AG20443 (cell line): ENCODE measurements at places on chromosomes 16 and 17.

DNA sequence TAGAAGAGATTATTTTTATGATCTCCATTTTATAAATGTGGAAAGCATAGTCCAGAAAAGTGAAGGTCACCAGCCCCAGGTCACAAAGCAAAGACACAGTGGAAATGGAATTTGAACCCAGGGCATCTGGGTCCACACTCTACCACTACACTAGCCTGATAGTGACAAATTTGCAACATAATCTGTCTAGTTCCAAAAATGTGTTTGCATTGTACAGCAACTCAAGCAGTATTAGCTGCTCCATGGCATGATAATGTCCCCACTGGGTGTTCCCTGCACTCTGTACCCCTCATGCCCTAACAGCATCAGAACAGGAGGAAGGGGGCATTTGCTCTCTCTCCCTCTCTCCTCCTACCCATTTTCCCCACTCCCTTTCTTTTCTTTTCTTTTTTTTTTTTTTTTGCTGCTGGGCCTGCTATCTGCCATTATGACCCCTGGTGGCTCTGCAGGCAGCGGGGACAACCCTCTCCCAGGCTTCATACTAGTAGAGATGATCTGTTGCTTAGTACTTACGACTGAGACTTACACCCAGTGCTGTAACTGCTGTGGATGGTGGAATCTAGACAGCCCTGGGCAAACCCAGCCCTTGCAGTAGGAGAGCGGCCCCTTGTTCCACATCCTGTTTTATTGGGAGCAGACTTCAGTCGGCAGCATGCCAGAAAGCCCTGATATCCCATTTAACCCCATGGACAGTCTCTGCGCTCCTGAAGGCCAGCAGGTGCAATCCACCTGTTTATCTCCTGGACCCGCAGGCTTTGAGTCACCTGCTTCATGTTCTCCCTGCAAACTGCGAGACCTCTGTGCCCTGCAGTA, 306.3 kb downstream of the SOX9 start:
- DNase-seq, result no peak

- peak; percentile 83 for DNase-seq
Observed at GRCh38 chr16:66515596-66516508, 34.1 kb downstream of the TK2 start.

DNA sequence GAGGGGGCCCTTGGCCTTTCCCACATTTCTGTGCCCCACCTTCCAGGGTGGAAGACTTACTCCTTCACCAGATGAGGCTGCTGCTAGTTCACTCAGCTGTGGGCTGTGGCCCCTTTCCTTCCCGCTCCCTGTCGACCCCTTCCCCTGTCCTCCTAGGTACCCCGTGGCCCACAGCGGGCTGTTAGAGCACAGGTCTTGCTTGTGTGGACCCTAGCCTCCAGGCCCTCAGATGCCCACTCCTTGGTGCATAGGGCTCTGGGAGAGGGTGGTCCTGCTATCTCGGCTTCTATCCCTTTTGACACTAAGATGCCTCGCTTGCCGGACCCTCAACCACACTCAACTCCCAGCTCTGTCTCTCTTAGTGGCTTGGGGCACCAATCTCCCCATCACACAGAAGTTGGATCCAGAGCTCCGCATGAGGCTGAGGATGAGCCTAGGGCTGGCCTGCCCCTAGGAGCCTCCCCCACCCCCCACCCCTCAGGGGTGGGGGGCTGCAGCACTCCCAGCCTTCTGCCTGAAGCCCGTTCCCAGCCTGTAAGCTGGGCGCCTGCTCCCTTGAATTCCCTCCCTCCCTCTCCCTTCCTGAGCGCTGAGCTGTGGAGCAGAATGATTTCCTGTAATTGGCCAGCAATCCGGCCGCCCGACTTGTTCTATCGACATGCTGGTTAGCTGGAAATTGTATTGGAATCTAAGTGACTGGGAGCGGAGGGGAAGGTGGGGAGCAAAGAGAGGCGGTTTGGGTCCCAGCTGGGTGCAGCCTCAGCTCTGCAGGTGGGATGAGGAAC, 30.9 kb downstream of the DCAKD start:
- no peak for DNase-seq

DNA sequence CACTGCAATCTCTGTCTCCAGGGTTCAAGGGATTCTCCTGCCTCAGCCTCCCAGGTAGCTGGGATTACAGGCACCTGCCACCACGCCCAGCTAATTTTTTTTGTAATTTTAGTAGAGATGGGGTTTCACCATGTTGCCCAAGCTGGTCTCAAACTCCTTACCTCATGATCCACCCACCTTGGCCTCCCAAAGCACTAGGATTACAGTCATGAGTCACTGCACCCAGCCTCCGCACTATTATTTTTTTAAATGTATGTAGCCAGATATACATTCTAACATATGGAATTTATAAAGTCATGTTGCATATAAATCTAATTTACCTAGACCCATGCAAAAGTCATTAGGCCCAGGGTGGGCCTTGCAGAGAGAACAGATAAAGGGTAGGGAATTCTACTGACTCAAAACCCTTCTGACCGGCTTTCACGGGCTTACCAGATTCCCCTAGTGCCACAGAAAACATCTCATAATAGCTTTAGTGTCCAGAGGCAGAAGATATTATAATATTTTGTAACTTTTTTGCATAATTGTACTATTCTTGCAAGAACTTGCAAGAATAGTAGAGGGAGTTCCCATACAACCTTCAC, 20.5 kb upstream of the HELZ start:
- no peak for DNase-seq

GRCh38 chr17:27899525-27899924, 6.4 kb upstream of the LYRM9 start:
- DNase-seq, result no peak

DNA sequence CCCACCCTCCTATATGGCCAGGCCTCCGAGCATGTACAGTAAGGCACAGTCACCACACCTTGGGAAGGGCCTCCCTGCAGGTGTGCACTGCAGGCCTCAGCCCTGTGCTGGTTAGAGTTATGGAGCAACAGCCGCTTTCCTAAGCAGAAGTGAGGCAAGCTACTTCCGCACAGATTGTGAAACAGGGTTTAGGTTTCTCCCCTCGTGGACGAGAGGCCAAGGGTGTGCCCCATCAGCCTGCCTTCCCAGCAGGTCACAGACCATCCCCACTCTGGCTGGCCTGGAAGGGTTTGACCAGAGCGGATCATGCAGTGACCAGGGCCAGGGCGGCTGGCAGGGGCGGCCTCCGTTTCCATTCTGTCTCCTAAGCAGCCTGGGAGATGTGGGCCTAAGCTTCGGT, 4.7 kb downstream of the MSRB1 start:
- DNase-seq, result no peak

DNA sequence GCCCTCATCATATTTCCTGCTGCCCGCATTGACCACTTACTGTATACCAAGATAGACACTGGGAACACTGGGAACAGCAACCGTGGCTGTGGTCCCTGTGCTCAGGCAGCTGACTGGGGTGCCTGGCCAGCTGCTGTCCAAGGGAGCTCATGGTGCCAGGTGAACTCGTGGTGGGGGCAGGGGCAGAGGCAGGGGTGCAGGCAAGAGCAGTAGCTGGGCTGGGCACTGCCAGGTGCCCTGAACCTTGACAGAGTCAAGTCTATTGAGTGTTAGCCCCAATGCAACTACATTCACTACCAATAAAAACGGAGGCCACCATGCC, 202.5 kb downstream of the C16orf78 start:
- DNase-seq, result no peak

GRCh38 chr16:26031286-26031685, 339.5 kb downstream of the HS3ST4 start:
- no peak for DNase-seq

GRCh38 chr17:29074488-29074887, 31.5 kb downstream of the PIPOX start:
- no peak for DNase-seq

DNA sequence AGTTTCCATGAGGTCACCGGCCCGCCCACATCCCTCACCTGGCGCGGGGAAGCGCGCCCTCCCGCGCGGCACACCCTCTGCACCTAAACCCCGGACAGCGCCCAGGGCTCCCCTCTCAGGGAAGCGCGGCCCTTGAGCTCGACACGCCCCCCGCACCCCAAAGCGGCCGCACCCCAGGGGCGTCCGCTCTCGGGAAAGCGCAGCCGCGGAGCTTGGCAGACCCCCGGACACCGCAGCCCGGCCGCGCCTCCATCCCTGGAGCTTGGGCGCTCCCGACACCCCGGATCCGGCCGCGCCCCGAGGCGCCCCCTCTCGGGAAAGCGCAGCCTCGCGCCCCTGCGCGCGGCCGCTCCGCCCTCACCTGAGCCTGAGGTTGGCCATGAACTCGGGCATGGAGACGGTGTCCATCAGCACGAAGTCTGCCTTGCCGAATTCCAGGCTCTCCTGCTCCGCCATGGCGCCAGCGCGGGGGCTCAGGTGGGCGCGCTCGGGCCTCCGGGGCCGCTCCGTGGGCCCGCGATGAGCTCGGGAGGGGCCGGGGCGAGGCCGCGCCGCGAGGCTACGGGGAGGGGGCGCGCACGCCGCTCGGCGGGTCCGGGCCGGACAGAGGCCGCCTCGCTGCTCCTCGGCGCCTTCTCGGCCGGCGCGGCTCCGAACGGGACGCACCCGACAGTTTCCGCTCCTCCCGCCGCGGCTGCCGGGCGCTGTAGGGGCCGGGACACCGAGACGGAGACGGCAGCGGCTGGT, at the start of gene MYO1D:
Gene MYO1D, minus strand, starts transcription at position 708 of the 747 bp plus-strand sequence. Its CDS starts 252 bp downstream, at position 456.
- DNase-seq, result peak; percentile 39

GRCh38 chr17:81717049-81717765, 5.1 kb downstream of the SLC25A10 start:
- no peak for DNase-seq

DNA sequence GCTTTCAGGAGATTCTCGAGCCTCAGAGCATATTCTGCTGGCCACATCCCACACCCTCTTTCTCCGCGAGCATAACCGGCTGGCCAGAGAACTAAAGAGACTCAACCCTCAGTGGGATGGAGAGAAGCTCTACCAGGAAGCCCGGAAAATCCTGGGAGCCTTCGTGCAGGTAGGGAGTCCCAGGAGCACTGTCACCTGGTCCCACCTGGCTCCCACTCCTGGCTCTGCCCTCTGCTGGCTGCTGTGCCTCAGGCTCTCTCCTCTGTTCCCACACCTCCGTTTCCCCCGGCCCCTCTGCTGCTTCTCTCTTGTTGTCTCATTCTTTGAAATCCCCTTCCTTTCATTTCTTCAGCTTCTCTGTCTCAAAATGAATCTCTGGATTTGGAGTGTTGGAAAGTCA, 16.4 kb downstream of the LPO start:
- no peak for DNase-seq

DNA sequence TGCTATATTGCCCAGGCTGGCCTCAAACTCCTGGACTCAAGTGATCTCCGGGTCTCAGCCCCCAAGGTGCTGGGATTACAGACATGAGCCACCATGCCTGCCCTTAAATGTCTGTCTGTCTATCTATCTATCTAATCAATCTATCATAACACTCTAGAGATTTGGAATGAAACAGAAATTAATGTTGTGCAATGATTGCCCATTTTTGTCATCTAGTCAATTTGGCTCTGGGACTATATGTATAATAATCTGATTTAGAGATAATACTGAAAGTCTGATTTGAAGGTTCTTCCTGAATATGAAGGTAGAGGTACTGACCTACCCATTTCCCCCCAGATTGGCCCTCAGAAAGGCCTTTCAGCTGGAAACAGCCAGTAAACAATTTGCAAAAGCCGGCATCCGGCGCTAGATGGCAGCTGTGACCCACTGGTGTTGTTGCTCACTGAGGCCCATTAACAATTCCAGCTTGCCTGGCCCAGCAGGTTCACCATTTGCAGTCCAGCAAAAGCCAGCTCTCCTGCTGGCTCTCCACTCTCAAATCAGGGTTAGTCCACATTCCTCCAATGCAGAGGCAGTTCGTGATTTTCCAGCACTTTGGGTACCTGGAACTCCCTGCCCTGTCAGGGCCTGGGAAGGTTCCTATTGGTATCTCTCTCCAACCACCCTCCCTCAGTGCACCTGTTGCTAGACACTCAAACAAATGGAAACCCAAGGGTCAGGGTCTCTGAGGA, 22.9 kb upstream of the C16orf87 start:
- peak; percentile 90 for DNase-seq

DNA sequence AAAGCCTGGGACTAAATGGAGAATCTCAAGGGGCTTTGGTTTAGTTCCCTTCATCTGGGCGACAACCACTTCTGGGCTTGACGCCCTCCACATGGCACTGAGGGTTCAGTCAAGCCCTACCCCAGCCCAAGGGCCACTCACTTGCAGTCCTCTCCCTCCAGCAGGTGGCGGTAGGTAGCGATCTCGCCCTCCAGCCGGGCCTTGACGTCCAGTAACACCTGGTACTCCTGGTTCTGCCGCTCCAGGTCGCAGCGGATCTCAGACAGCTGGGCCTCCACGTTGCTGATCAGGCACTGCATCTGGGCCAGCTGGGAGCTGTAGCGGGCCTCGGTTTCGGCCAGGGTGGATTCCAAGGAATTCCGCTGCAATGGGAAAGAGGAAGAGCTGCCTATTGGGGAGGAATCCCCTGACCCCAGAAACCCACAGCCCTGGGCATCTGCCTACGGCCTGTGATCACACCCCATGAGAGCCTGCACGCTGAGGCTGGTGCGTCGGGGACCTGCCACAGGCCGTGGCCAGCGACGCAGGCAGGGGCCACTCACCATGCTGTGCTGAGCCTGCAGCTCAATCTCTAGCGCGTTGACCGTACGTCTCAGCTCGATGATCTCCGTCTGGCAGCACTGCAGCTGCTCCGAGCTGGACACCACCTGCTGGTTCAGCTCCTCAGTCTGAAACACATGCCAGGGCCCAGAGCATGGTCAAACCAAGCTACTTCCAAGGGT, 2.7 kb downstream of the KRT36 start:
- DNase-seq, result no peak

DNA sequence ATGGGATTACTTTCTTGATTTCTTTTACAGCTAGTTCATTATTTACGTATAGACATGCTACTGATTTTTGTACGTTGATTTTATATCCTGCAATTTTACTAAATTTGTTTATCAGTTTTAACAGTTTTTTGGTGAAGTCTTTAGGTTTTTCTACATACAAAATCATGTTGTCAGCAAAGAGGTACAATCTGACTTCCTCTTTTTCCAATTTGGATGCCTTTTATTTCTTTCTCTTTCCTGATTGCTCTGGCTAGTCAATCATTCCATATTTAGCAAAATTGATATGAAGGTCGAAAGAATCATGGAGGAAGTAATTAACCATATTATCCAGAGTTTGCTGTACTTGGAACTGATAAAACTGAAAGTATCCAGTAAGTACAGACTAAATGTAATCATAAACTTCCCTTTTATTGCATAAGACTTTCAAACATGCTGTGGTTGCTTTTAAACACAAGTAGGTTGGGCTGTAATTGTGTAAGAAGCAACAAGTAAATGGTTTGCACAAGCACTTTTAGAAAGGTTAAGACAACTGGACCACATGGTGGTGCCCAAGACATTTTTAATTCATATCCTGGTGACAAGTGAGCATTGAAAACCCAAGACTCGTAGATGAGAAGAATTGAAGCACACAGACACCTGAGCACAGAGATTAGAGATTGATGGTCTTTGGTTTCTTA, 8.4 kb downstream of the GDE1 start:
- no peak for DNase-seq
